Stimulated activated CD4-positive, alpha-beta T cell treated with anti-CD3 and anti-CD28 coated beads, Interleukin-15, amount 100 ng/mL, for 1 hour (primary cell): ENCODE measurements at places on chromosomes 11 and 22.

GRCh38 chr11:66698491-66698890 lies 20.8 kb upstream of the RBM4B start:
- DNase-seq, result no peak

- DNase-seq, result no peak
Observed at GRCh38 chr11:2421996-2422395, 21.4 kb downstream of the TSSC4 start.

DNA sequence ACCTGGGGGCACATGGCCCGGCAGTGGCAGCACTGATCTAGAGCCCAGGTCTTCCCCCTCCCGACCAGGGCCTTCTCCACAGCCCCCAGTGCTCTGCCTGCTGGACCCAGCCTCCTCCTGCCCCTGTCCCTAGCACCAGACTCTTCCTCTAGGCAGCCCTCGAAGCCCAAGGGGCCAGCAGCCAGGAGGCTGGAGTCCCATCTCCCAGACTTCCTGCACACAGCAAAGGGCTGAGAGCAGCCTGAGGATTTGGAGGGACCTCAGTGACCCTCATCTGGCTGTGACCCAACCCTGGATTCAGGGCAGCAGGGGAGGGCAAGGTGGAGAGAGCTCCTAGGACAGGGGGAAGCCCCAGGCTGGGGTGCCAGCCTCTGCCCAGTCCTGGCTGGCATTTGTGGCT lies 3.0 kb downstream of the RHOD start:
- no peak for DNase-seq

DNA sequence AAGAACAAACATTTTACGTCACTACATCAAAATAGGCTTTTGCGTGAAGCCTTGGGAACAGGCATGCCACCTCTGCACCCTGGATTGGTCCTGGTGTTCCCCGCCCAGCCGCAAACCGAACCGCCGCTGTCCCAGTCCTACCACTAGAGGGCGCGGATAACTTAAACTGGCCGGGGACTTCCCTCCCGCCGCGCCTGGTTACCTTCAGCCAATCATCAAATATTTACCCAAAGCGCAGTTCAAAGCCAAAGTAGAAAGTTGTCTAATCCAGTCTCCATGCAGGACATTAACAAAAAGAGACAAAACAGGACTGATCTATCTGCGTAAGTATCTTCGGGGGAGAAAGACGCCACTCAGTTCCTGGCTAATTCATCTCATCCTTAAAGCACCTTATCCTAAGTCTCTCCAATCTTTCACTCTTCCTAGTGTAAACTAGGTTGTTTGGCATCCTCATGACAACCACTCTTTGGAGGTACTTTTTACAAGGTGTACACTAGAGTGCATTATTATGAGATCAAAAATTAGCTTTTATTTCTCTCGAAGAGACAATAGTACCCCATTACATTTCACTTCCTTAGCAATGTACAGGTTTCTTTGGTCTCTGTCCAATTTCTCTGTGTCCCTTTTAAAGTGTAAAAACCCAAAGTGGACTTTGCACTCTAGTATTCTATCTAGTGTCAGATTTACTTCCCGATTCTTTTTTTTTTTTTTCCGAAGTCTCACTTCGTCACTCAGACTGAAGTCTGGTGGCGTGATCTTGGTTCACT lies 3.9 kb upstream of the CRY2 start:
- peak; percentile 68 for DNase-seq
